ENCODE measurements at places on chromosomes 5 and 9.

DNA sequence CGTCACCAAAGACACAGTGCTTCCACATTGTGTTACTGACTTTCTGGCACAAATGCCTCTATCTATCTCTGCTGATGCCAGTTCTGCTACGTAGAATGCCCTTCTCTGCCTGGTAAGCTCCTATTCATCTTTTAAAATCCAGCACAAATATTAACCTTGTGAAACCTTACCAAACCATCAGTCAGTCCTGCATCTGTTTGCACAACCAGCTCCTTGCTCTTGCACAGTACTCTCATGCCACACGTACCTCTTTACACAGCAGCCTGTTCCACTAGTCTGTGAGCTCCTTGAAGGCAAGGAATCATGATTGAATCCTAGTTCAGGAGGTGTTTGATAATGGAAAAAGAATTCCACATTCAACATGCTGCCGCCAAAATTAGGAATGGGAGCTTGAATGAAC lies 56.3 kb downstream of the TEX10 start:
- no peak for DNase-seq

DNA sequence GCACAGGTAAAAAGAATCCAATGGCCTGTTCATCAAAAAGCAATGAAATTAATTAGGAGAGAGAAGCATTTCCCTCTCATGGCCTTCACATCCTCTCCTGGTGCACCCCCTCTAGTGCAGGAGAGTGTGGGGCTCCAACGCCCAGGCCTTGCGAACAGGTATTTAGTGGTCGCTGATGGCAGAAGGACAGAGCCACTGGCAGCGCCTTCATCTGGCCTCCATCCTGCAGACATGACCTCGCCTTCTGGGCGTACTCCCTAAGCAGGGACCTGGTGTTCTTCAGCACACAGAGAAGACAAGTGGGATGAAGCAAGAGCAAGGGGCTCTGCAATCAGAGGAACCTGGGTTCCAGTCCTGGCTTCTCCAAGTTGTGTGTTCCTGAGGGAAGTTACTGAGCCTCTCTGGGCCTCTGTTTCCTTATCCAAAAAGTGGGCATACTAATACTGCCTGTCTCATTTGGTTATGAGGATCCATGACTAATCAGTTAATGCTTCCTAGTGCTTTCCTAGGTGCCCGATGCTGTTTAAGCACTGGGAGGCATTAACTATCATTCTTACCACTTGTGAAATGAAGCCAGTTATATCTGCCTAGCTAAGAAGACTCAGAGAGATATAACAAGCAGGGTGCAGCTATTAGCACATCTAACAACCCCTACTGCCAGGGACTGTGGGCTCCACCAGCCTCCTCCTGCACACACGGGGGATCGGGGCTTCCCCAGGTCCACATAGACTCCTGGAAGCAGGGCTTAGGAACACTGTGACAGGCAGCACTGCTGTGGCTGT lies 77.3 kb downstream of the SEMA4D start:
- DNase-seq: no peak

- DNase-seq: no peak
Measured at GRCh38 chr9:107388890-107389289, 100.7 kb downstream of the KLF4 start.

DNA sequence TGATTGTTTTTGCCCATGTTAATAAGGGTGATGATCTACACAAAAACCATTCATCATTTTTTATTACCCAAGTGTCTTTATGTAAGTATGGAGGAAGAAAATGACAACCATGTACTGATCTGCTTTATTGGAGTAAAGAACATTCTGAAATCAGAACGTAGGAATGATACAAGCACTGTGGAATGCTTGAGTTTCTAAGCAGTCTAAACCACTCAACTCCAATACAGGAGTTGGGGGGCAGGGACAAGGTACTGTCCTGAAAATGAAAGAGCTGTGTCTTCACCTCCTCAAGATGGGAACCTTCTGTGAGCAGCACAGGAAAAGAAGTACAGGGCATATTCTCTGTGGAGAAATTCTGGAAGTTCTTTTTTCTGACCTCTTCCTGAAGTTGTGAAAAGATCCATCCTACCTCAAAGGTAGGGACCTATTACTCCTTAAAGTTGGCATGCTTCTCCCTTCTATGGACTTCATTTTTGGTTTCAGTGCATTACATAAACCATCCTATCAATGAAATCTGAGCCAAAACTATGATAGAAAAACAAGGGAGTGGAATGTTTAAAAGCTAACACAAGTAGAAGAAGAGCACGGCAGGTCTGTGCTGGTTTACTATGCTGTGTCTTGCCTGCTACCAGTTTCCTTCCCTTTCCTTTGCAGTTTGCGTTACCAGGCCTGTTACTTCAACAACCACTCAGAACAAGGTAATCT lies 202.6 kb downstream of the SEMA5A start:
- DNase-seq: no peak

- DNase-seq: no peak
Measured at GRCh38 chr5:746258-746761, 38.2 kb downstream of the ZDHHC11B start.

Measured in iPS DF 6.9 (cell line).